ENCODE measurements at places on chromosomes 6 and 20.

- no peak for DNase-seq
Observed at GRCh38 chr6:137017081-137017480, 27.7 kb downstream of the IL20RA start.

GRCh38 chr6:53244958-53245357, 96.3 kb upstream of the GCM1 start:
- DNase-seq, result peak; percentile 88

- DNase-seq, result no peak
Observed at GRCh38 chr6:71544906-71545305, 256.3 kb downstream of the OGFRL1 start.

- DNase-seq, result no peak
Observed at GRCh38 chr6:150987371-150987828, 121.9 kb downstream of the MTHFD1L start.

- peak; percentile 87 for DNase-seq
Observed at GRCh38 chr20:19973961-19974629, 43.1 kb upstream of the NAA20 start.

DNA sequence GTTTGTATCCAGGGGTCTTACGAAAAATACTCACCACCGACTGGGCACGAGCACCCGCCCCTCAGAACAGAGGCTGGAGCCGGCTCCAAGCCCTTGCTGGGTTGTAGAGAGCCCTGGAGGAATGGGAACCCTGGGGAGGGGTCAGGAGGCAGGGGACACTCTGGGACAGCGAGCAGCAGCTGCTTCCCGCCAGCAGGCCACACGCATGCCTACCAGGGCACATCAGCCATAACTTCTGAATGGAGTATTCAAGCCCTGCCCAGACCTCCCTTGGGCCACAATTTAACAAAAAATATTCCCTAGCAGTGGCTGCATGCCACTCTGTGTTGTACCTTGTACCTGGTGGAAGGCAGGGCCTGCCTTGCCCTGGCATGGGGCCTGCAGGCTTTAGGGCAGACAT, 31.6 kb upstream of the CD93 start:
- DNase-seq, result no peak

- DNase-seq, result no peak
Observed at GRCh38 chr6:21438986-21439352, 154.6 kb upstream of the SOX4 start.

DNA sequence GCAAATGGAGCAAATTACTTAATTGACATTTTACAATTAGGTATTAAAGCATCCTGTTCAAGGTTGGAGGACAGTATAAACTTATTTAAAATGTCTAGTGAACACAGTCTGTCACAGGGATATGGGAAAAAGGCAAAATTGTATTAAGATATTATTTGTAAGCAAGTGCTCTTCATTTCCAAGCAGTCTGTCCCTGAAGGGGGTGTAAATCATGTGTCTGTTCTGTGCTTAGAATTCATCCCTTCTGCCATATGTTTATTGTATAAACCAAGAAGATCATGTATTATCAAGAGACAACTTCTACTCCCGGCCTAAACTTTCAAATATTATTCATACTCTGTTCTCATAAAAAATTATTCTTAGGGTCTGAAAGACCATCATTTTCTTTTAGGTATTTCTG, 144.8 kb downstream of the BCKDHB start:
- no peak for DNase-seq

GRCh38 chr6:14066782-14067406, 50.7 kb upstream of the CD83 start:
- peak; percentile 25 for DNase-seq

- no peak for DNase-seq
Observed at GRCh38 chr6:99458319-99458718, 33.2 kb upstream of the PNISR start.

DNA sequence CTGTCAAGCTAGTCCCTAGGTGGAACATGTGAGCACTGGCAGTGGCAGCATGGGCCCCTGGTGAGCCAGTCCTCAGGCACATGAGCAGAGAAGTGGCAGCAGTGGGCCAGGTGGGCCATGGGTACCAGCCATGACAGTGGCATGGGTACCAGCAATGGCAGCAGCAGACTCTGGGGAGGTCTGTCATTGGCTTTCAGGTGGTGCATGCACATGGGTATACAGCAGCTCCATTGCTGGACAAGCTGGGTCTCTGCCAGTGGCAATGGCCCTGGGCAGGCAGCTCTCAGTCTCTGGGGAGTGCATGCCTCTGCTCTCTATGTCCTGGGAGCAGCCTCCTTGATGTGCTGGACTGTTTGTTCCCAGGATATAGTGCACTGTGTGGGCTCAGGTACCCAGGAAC, 65.3 kb downstream of the KAT14 start:
- DNase-seq, result no peak

DNA sequence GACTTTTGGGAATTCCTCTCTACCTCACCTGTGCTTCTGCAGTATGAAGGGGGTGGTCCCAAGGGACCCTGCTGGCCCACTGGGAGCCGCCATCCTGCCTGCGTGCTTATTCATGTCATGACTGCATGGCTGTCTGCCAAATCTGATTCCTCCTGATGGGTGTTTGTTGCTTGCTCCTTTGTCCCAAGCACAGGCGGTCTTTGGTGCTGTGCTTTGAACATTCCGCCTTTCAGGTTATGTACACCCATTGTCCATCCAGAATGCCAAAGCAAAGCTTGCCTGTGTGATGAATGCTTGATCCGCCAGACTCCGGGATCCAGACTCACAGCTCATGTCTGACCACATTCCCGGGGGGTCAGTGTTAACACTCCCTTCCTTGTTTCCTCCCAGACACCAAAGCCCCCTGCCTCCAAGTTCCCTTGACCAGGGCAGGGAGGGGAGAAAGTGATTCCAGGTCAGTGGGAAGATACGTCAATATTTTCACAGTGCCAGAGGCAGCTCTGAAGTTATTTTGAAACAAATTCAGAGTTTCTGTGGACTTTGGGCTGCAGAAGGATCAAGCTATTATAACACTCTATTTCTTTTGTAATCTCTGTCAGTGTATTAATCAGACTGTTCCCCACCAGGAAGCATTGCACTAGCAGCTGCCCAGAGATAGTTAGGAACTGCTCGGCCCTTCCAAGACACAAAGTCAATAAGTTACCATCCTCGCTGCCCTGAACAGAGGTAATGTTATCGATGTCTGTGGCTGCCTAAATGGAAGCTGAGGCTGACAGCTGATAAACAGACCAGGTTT, 9.5 kb downstream of the DAAM2 start:
- no peak for DNase-seq

GRCh38 chr6:56541741-56542360, 100.8 kb downstream of the DST start:
- DNase-seq, result no peak

DNA sequence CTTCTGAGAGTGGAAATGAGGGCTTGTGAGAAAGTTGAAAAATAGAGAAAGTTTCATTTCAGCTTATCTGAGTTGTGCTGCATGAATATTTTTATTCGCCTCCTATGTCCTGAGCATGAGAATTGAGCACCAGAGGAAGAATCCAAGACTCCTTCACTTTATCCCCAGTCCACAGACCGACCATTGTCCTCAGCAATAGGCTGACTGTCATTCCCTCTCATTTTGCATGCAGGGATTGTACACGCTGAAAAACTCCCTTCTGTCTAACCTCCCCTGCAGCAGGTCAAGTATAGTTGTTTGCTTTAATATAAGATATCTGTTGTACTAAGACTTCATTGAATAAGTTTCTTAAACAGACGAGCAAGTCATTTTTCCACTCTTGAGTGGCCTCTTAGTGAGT, 437.6 kb downstream of the PRKN start:
- no peak for DNase-seq

DNA sequence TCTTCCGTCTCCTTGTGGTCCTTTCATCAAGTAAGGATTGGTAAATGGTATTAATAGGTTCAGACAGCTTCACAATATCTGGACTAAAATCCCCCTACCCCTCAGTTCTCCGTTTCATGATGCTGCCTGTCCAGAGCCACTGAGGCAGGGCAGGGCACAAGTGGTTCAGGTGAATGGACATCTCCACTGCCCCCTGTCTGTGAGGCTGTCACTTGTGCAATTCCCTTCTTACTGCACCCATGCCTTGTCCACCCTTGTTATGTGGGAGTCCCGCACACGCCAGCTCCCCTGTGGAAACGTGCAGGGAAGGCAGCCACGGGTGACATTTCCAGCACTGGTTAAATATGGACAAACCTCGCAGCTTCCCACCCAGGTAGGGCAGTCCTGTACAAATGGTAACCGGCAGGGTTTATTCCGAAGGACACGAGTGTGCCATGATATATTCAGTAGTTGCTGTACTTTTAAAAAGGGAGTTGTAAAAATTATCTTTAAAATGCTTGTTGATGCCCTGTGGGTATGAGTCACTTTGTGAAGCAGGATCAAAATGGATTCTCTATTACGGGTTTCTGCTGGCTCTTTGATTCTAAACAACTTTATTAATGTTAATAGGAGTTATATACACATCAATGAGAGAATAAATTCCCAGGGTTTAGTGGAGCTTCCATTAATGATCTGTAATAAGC, 73.5 kb downstream of the FYN start:
- DNase-seq, result no peak

- no peak for DNase-seq
Observed at GRCh38 chr20:47351643-47352331, 4.7 kb downstream of the ZMYND8 start.

GRCh38 chr6:129921169-129921817, 60.2 kb upstream of the TMEM244 start:
- no peak for DNase-seq

- DNase-seq, result no peak
Observed at GRCh38 chr6:89952105-89952671, 57.9 kb downstream of the GJA10 start.

- DNase-seq, result no peak
Observed at GRCh38 chr6:26613201-26613600, 16.4 kb downstream of the ABT1 start.

DNA sequence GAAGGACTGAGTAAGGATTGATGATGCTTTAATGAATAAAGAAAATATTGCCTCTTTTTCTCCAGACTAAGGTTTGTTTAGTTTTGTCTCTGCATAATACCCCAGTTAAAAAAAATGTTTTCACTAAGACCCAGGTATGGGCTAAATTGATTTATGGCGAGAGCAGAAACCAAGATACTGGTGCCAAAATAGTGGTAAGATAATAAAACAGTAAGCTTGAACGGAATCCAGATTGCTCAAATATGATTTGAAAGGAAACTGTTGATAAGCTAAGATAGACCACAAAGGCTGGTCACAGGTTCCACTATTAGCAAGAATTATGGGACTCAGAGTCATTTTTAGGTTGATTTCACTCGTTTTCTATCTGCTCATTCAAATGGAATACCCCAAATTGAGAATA, 831.2 kb downstream of the EPHA7 start:
- no peak for DNase-seq

- DNase-seq, result no peak
Observed at GRCh38 chr6:90764001-90764400, 177.1 kb upstream of the MAP3K7 start.

- no peak for DNase-seq
Observed at GRCh38 chr20:31596831-31597480, 8.1 kb upstream of the ID1 start.

DNA sequence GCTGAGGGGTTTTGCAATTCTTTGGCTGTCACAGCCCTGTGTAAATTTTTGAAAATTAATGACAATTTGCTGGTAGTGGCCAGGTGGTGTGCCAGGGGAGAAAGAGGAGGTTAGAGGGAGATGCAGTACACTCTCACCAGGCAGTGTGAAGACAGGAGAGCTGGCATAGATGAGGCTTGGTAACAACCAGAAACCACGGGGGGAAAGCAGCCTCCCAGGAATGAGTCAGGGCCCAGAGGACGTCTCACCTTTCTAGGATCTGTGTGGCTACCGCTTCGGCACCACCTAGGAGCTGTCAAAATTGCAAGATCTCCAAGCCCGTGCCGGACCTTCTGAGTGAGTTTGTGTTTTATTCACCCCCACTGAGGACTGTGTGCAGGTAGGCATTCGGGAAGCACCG, 171.4 kb downstream of the PACRG start:
- DNase-seq, result no peak

DNA sequence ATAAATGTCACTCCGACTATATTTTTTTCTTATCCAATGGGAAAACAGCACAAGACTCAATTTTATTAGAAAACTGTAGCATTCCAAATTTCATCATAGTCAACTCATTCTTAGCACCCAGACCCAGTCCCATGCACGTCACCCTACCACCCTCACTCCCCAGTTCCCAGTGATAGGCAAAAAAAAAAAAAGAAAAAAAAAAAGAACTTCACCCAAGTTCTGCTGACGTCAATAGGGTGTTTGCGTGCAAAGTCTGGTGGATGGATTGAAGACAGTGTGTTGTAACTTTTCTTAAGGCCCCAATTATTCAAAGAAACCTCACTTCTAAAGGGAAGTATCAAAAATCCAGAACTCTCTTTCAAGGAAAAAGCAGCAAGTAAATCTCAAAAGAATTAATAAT, 213.9 kb upstream of the PRDM1 start:
- DNase-seq, result peak; percentile 99

DNA sequence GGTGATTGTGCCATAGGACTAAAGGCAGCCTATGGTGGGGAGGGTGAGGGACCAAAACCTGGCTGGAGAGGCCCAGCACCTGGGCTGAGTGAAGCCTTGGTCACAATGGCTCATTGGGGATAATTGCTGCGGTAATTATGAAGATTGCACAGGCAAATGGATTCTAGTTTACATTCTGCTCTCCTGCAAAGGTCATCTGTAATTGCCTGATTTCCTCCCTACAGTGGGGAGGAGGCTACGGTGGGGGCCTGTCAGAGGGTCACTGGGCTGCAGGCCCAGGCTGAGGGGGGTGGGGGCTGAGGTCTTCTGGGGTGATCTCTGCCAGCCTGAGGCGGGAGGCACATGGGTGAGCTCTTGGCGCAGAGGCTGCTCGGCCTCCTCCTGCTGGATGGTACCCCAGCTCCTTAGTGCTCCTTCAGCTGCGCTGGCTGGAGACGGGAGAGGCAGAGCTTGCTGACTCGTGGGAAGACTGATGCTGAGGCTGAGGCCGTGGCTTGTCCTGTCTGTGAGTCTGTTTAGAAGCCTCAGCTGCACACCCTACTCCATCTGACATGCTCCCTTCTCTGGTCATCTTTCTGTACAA, 30.3 kb downstream of the PACSIN1 start:
- no peak for DNase-seq

All from CD14-positive monocyte (primary cell).